ENCODE measurements at places on chromosomes 4 and X. TPM values are rescaled to one million over a fixed set of nuclear protein-coding genes. Genes with fewer than 3 reads are reported as not detected.

DNA sequence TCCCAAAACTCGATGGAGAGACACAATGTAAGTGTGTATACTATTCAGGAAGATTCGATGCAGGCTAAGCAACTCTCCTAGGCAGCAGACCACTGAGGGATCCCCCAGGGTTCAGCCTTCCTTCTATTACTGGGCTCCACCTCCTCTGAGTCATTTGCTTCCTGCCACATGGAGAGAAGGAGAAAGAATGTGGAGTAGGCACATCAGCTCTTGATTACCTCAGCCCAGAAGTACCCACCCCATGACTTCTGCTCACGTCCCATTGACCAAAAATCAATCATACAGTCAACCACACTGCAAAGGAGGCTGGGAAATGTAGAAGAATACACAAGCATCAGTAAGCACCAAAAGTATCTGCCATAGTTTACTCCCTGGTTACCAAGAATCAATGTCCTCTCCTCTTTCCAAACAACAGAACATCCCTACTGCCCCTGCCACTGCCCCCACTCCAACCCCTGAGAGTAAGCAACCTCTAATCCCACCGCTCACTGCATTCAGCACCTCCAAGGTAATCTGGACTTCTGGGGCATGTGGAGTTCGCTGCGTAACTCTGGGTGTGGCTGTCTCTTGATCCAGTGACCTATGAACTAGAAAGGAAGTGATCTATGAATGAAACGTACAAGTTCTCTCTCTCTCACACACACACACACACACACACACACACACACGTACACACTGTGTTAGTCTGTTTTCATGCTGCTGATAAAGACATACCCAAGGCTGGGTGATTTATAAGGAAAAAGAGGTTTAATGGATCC lies 91.2 kb upstream of the C1QTNF7 start:
- no peaks in the 10 kb centered on the region for H3K4me1 ChIP-seq
- H3K27ac ChIP-seq: no peak overlapping the region
- H3K4me3 ChIP-seq: no peak overlapping the region
- H3K36me3 ChIP-seq: no peaks in the 10 kb centered on the region

DNA sequence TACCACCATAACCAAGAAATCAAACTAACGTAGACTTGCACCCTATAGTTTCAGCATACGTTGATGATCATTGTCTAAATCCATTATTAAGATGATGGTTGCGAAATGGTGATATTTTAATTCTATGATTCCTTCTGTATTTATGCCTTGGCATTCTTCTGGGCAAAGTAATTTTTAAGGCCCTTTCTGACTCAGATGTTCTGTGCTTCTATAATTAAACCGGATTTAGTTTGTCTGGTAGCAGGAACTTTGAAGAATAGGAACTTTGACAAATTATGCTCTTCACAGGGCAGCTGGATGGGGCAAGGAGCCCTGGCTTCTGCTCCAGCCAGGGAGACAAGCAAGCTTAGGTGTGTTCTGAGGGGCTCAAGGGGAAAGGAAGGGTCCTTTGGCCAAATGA lies 23.8 kb upstream of the PLAC1 start:
- no peaks in the 10 kb centered on the region for H3K4me1 ChIP-seq
- DNase-seq: no peak
- H3K27ac ChIP-seq: no peak overlapping the region
- no peaks in the 10 kb centered on the region for H3K36me3 ChIP-seq
- H3K4me3 ChIP-seq: no peak overlapping the region

COPS4 gene
- total RNA-seq: 32.2 TPM

GRCh38 chrX:39875834-39876628 lies 221.7 kb downstream of the BCOR start:
- peaks cover 1% of the 10 kb centered on the region for H3K27me3 ChIP-seq
- DNase-seq: no peak
- no peaks in the 10 kb centered on the region for H3K36me3 ChIP-seq
- no peak overlapping the region for H3K4me3 ChIP-seq

DNA sequence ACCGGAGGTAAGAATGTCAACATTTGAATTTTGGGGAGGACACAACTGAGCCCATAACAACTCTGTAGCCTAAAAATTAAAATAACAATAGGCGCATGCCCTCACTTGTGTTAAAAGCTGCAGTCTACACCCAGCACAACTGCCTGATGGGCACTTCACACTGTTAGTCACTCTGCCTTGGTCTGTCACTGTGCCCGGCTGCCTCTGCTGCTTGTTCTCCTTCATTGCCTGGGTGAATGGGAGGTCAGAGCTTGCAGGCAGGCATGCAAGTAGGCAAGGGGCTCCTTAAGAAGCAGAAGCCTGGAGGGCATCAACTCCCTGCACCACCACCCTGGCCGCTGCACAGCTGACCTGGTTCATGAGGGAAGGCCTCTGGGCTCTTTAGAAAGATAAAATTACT lies 374.8 kb downstream of the MID1IP1 start:
- no peak for DNase-seq
- no peak overlapping the region for H3K27ac ChIP-seq
- no peaks in the 10 kb centered on the region for H3K27me3 ChIP-seq
- H3K4me3 ChIP-seq: no peak overlapping the region

- no peak overlapping the region for H3K4me3 ChIP-seq
- H3K4me1 ChIP-seq: peaks cover 6% of the 10 kb centered on the region
- H3K27ac ChIP-seq: no peak overlapping the region
Measured at GRCh38 chr4:139893801-139894200, 228.2 kb downstream of the MGST2 start.

- no peaks in the 10 kb centered on the region for H3K27me3 ChIP-seq
- no peak for DNase-seq
- no peaks in the 10 kb centered on the region for H3K36me3 ChIP-seq
- H3K4me3 ChIP-seq: no peak overlapping the region
Measured at GRCh38 chr4:136281889-136282288, 1250.4 kb downstream of the PCDH18 start.

GRCh38 chr4:139077567-139078355 lies 62.2 kb downstream of the NOCT start:
- H3K4me1 ChIP-seq: peaks cover 19% of the 10 kb centered on the region
- H3K27me3 ChIP-seq: peaks cover 3% of the 10 kb centered on the region
- H3K4me3 ChIP-seq: no peak overlapping the region
- no peak overlapping the region for H3K27ac ChIP-seq
- no peak for DNase-seq

DNA sequence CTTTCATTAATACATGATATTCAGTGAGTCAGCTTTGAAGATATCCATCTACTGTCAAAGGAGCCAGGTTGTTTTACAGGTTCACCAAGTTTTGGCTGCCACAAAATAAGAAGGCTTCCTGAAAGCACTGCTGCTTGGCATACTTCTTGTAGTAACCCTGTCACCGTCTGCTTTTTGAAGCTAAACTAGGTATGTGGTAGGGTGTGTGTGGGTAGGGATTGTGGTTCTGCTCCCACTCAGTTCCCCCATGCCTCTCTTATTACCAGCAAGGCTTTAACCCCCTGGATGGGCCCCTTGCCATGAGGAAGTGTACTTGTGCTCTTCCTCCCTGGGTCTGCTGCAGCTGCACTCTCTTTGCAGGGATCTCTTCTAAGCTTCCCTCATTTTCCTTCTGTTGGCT lies 191.2 kb downstream of the BANK1 start:
- no peaks in the 10 kb centered on the region for H3K27me3 ChIP-seq
- no peaks in the 10 kb centered on the region for H3K4me1 ChIP-seq
- no peak overlapping the region for H3K4me3 ChIP-seq
- H3K27ac ChIP-seq: no peak overlapping the region

- no peak for DNase-seq
- no peaks in the 10 kb centered on the region for H3K4me1 ChIP-seq
- no peak overlapping the region for H3K4me3 ChIP-seq
- H3K36me3 ChIP-seq: no peaks in the 10 kb centered on the region
- no peaks in the 10 kb centered on the region for H3K27me3 ChIP-seq
- no peak overlapping the region for H3K27ac ChIP-seq
Measured at GRCh38 chr4:108601106-108601505, 19.3 kb upstream of the RPL34 start.

RASGEF1B gene
- total RNA-seq: 10.7 TPM

- H3K27me3 ChIP-seq: peaks cover 3% of the 10 kb centered on the region
- peaks cover 8% of the 10 kb centered on the region for H3K4me1 ChIP-seq
- DNase-seq: no peak
- peaks cover 10% of the 10 kb centered on the region for H3K36me3 ChIP-seq
- no peak overlapping the region for H3K4me3 ChIP-seq
Measured at GRCh38 chr4:71635139-71635748, 148.6 kb downstream of the GC start.

DNA sequence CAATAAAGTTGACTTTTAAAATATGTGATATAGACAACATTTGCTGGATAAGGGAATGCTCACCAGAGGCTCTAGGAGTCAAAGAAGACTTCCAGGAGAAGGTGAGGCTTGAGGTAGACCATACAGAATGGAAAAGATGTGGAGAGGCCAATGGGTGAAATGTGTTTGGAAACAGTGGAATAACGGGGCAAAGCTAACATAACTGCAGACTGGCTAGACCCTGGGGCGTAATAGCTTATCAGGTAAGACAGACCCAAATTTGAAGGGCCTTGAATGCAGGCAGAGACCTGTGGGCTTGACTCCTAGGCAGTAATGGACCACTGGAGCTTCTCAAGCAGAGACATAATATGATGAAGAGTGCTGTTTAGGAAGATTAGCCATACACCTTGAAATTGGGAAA lies 25.4 kb downstream of the GPC3 start:
- no peaks in the 10 kb centered on the region for H3K4me1 ChIP-seq
- no peak overlapping the region for H3K4me3 ChIP-seq
- DNase-seq: no peak
- H3K27me3 ChIP-seq: peaks cover 4% of the 10 kb centered on the region

- no peak overlapping the region for H3K4me3 ChIP-seq
- H3K4me1 ChIP-seq: peaks cover 15% of the 10 kb centered on the region
- H3K36me3 ChIP-seq: peaks cover 3% of the 10 kb centered on the region
- H3K27me3 ChIP-seq: peaks cover 5% of the 10 kb centered on the region
- peak; percentile 56 for DNase-seq
Measured at GRCh38 chrX:149512225-149512885, 7.2 kb upstream of the IDS start.

GRCh38 chr4:127622621-127622920 lies 10.2 kb upstream of the INTU start:
- peak overlapping the region; percentile 49 for H3K4me3 ChIP-seq
- H3K27me3 ChIP-seq: peaks cover 7% of the 10 kb centered on the region
- H3K4me1 ChIP-seq: peaks cover 4% of the 10 kb centered on the region
- H3K27ac ChIP-seq: no peak overlapping the region

DNA sequence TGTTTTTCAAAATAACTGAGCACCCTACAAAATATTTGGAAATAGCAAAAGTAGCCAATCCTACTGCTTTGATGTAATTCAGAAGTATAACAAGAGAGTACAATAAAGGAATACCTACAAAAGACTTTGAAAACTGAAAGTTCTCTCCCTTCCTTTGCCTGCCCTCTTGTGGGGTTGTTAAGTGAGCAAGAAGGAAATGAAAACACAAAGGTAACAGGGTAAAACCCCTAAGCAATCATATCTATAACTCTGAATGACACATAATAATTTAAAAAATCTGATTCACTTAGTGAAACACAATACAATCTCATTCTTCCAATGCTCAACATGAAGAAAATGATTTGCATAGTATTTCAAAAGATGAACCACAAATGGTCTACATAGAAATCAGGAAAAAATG lies 98.2 kb downstream of the FRYL start:
- peaks cover 4% of the 10 kb centered on the region for H3K36me3 ChIP-seq
- H3K4me1 ChIP-seq: peaks cover 23% of the 10 kb centered on the region
- DNase-seq: no peak
- no peak overlapping the region for H3K27ac ChIP-seq

AKAP4 gene
- not detected for total RNA-seq
